ENCODE measurements at places on chromosomes 4 and X.

- H3K36me3 ChIP-seq = no peaks in the 10 kb centered on the region
- DNase-seq = no peak
- H3K27ac ChIP-seq = no peak overlapping the region
- H3K4me3 ChIP-seq = no peak overlapping the region
Observed at GRCh38 chr4:188439641-188440311, 300.5 kb downstream of the TRIML1 start.

- H3K4me1 ChIP-seq = no peaks in the 10 kb centered on the region
- H3K36me3 ChIP-seq = no peaks in the 10 kb centered on the region
- H3K27ac ChIP-seq = no peak overlapping the region
Observed at GRCh38 chrX:68332201-68332731, 101.0 kb downstream of the OPHN1 start.

- no peaks in the 10 kb centered on the region for H3K4me1 ChIP-seq
- H3K27ac ChIP-seq = no peak overlapping the region
- no peaks in the 10 kb centered on the region for H3K36me3 ChIP-seq
- H3K4me3 ChIP-seq = no peak overlapping the region
- DNase-seq = no peak
Observed at GRCh38 chr4:182255441-182256190, 12.4 kb downstream of the TENM3 start.

- H3K4me1 ChIP-seq = no peaks in the 10 kb centered on the region
- H3K4me3 ChIP-seq = no peak overlapping the region
- no peak overlapping the region for H3K27ac ChIP-seq
- no peak for DNase-seq
- no peaks in the 10 kb centered on the region for H3K27me3 ChIP-seq
Observed at GRCh38 chr4:28481565-28481964, 1620.9 kb downstream of the STIM2 start.

DNA sequence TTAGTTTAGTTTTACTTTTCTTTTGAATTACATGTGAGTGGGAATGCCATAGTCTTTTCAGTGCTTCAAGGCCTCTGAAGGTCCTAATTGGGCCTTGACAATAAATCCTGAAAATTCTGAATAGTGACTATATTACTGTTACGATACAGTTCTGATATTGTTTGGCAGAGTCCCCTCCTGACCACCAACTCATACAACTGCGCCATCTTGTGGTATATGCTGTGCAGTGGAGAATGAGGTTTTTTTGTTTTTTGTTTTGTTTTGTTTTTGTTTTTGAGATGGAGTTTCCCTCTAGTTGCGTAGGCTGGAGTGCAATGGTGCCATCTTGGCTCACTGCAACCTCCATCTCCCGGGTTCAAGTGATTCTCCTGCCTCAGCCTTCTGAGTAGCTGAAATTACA, 56.6 kb upstream of the CHRDL1 start:
- no peaks in the 10 kb centered on the region for H3K4me1 ChIP-seq
- no peaks in the 10 kb centered on the region for H3K36me3 ChIP-seq
- DNase-seq = peak; percentile 5
- no peak overlapping the region for H3K4me3 ChIP-seq
- no peaks in the 10 kb centered on the region for H3K27me3 ChIP-seq

DNA sequence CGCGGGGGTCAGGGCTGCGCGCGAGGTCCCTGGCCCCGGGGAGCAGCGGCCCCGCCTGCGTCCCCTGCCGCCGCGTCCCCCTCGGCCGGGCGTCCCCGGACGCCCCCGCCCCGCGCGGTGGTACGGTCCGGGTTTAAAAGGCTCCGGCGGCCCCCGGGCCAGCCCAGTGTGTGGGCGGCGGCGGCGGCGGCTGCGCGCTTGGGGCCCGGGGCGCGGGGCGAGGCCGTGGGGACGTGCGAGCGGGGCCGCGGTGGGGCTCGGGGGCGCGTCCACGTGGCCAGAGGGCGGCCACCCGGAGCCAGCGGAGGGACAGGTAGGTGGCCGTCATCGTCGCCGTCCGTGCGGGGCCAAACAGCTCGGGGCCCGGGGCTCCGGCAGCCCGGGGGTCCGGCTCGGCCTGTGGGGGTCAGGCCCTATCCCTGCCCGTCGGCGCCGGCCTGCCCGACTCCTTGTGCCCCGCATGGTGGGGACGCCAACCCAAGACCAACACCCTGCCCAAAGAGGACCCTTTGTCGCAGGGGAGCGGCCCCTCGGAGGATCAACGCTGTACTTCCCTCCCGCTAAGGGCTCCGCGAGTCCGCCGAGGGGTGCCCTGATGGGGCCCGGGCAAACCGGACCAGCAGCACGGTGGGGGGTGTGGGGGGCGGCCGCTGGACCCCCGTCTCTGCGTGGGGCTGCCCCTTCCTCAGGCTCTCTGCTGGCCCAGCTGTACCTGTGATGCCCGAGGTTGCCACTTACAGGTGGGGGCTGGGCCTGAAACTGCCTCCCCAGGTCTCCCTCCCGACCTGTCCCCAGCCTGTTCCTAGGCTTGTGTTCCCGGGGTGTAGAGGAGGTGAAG, at the start of gene PLXNA3:
Gene PLXNA3, plus strand, starts transcription at position 166 of the 838 bp plus-strand sequence. CDS start 1,903 bp downstream, outside the sequence.
- no peaks in the 10 kb centered on the region for H3K27me3 ChIP-seq
- peak within 1 kb of the TSS; percentile 90 for H3K4me3 ChIP-seq
- H3K27ac ChIP-seq = peak within 1 kb of the TSS; percentile 92
- DNase-seq = peak; percentile 50
- peaks cover 9% of the 10 kb centered on the region for H3K4me1 ChIP-seq
- H3K36me3 ChIP-seq = no peaks in the 10 kb centered on the region

DNA sequence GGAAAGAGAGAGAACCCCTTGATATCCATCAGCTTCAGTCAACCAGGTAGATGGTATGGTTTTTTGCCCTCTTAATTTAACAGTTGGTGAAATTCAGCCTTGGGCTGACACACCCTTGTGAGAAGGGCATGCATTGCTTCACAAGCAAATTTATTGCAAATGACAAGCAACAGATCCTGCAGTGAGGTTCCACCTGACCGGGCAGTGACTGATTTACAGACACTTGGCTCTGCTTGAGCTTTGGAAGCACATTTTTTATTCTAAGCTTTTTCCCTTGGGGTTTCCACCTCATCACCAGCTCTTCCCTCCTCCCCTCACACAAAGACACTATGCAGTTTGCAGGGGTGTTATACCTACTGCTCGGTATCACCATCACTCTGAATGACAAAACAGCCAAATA, 28.3 kb upstream of the SERTM2 start:
- no peaks in the 10 kb centered on the region for H3K36me3 ChIP-seq
- H3K27ac ChIP-seq = no peak overlapping the region
- DNase-seq = no peak

DNA sequence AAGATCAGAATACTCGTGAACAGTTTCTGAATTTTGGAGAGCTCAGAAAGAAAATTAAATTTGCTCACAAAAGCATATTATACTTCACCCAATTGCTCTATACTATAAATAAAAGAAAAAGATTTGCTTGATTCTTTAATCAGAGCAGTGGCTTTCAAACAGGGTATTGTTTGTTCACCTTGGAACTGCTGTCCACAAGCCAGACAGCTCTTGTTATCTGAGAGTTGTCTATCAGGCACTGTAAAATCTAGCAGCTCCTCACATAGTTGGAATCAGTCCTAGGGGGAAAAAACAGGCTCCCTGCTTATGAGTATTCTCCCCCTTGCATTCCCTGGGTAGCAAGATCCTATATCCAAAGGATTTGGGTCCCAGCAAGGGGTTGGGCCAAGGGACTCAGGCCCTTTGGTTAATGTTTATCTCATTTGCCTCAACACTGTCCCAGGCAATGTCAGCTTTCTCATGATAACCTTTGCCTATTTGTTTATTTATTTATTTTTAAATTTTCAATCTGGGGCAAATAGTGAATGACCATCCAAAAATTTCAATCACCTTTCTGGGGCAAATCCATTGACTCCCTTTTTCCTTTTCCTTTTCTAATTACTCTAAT, 24.1 kb upstream of the MAGEB16 start:
- H3K4me1 ChIP-seq = no peaks in the 10 kb centered on the region
- no peaks in the 10 kb centered on the region for H3K27me3 ChIP-seq
- H3K36me3 ChIP-seq = no peaks in the 10 kb centered on the region
- no peak overlapping the region for H3K4me3 ChIP-seq

DNA sequence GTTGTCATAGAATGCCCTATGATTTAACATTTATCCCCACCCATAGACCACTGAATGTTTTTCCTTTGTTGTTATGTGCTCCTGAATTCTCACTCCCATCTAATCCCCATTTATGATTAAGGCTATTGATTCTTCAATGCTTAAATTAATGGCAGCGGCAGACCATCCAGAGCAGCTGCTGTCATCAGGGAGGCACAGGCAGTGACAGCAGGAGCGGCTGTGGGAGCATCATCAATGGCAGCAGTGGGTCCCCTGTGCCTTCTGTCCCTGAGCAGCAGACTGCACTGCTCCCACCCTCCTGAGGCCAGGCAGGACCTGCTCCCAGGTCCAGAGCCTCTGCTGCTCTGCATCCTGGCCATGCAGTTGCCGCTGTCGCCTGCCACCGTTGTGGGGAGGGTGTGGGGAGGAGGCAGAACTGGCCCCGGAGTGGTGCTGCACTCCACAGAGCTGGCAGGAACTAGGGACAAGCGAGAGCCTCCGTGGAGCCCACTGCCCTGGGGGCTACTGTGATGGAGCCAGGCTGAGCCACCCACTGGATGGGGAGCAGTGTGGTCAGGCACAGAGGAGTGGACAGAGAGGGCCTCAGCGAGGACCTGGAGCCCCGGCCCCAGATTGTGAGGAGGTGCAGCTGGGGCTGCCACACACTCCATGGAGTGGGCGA, 29.0 kb downstream of the NAA11 start:
- no peak overlapping the region for H3K27ac ChIP-seq
- no peaks in the 10 kb centered on the region for H3K27me3 ChIP-seq
- H3K36me3 ChIP-seq = no peaks in the 10 kb centered on the region
- no peaks in the 10 kb centered on the region for H3K4me1 ChIP-seq

DNA sequence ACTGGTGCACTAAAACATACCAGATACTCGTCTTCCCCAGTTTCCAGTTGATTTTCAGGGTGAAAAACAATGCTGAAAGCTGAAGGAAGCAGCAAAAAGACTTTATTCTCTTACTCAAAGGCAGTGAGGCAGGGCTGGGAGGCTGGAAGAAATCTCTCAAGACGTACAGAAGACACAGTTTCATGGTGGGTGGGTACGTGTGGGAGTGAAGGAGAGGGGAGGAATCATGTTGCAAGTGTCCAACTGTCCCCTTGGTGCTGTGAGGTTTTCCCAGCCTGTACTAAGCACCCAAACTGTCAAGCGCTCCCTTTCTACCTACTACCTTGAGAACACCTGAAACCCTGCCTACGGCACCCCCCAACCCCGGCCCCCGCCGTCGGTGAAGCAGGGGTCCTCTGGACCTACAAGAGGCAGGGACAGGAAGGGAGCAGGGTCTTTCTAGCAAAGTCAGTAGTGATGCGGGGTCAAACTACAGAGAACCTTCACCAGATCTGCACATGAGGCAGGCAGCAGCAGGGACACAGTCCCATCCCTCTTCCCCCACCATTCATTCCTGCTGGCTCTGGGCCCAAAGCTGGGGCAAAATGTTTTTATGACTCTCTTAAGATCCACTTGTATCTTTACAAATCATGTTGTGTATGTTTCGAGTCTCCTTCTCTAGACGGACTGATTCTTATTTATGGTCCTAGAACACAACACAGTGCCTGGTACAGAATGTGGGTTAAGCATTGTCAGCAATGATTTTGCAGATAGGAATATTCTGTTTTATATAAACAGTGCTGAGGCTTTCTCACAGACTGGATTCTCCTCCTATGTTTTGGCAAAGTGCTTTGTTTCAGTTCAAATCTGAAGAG, 2.4 kb upstream of the SETD7 start:
- H3K27me3 ChIP-seq = peaks cover 24% of the 10 kb centered on the region
- H3K4me1 ChIP-seq = peaks cover 48% of the 10 kb centered on the region
- H3K4me3 ChIP-seq = no peak overlapping the region
- H3K36me3 ChIP-seq = no peaks in the 10 kb centered on the region
- DNase-seq = no peak

- H3K36me3 ChIP-seq = no peaks in the 10 kb centered on the region
- no peak for DNase-seq
- H3K27me3 ChIP-seq = no peaks in the 10 kb centered on the region
- peak overlapping the region; percentile 80 for H3K27ac ChIP-seq
Observed at GRCh38 chrX:37745835-37746217, 34.0 kb upstream of the CYBB start.

- DNase-seq = no peak
- H3K4me3 ChIP-seq = no peak overlapping the region
- H3K4me1 ChIP-seq = peaks cover 26% of the 10 kb centered on the region
- H3K27ac ChIP-seq = peak overlapping the region; percentile 46
Observed at GRCh38 chrX:129791336-129791735, 11.6 kb downstream of the SASH3 start.

DNA sequence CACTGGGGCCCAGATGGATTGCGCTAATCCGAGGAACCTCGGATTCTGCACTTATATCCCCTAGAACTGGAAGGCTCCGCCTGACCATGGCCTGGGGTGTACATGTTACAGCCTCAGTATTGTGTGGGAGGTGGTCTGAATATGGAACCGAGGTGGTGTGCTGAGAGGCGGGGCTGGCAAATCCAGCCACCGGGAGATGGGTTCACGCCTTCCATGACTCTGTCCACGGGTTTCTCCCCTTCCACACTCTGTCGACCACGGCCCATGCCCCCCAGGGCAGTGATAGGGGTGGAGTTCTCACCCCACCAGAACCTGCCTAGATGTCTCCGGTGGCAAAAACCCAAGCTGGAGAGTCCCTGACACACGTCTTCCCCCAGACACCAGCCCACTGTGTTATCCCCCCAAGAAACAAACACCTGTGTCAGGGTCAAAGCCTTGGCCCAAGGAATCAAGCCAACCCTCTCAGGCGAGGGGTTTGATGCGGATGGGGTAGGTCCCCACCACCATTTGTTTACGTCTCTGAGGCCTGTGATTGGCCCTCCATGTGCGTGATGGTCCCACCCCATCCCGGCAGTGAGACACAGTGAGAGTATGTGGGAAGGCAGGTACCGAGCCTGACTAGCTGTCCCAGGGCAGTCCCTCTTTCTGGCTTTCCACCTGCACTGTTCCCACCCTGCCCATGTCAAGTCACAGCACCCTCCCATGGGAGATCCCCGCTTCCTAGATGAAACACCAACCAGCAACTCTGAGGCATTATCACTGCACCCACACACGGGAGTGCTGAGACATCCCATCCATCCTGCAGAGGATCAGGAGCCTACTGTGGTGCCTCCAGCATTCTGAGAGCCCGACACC, 6.6 kb upstream of the LOC101059915 start:
- no peak for DNase-seq
- H3K27ac ChIP-seq = no peak overlapping the region
- H3K4me1 ChIP-seq = peaks cover 25% of the 10 kb centered on the region
- H3K36me3 ChIP-seq = no peaks in the 10 kb centered on the region
- peaks cover 11% of the 10 kb centered on the region for H3K27me3 ChIP-seq
- H3K4me3 ChIP-seq = no peak overlapping the region

DNA sequence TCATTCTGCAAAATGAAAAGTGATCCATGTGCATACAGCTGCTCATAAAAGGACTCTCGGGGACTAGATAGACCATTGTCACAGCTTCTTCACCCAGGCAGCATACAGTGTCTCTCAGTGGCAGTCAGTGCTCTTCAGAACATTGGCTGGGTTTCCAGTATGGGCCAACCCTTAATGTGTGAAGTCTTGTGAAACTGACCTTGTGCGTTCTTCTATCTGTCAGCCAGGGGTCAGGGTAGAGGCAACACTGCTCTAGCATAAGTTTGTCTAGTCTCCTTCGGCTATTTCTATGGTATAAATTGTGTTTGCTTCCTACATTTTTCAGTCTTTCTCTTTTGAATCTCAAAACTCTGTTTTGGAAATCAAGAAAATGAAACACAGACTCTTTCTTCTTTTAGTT, 37.0 kb upstream of the SMIM31 start:
- no peak for DNase-seq
- H3K27me3 ChIP-seq = no peaks in the 10 kb centered on the region
- H3K27ac ChIP-seq = no peak overlapping the region
- H3K36me3 ChIP-seq = no peaks in the 10 kb centered on the region
- H3K4me3 ChIP-seq = no peak overlapping the region

GRCh38 chrX:49192722-49193328, 6.7 kb upstream of the PRICKLE3 start:
- peak; percentile 46 for DNase-seq
- H3K4me1 ChIP-seq = peaks cover 44% of the 10 kb centered on the region
- peaks cover 2% of the 10 kb centered on the region for H3K36me3 ChIP-seq

Measured in activated CD4-positive, alpha-beta T cell treated with anti-CD3 and anti-CD28 coated beads, Interleukin-2, amount 10 ng/mL, durations not matched to agents 7 days and 5 days (primary cell).